Esophagus muscularis mucosa (tissue), 4 donors: ENCODE measurements at places on chromosomes 3 and 15. TPM values are rescaled to one million over a fixed set of nuclear protein-coding genes. Genes with fewer than 3 reads are reported as not detected.

VIPR1 gene
- 6.6 TPM for total RNA-seq

PPP2R3A gene
- 19.4 TPM for total RNA-seq

SUSD5 gene
- 1.5 TPM for total RNA-seq

GOLGA8S gene
- 0.17 TPM for total RNA-seq

CFAP161 gene
- total RNA-seq = 0.71 TPM

SEMA5B gene
- 1.6 TPM for total RNA-seq

SHF gene
- 15.4 TPM for total RNA-seq

CA12 gene
- total RNA-seq = 8.7 TPM

CAMKV gene
- not detected for total RNA-seq

PLD1 gene
- total RNA-seq = 21.1 TPM

PFKFB4 gene
- total RNA-seq = 1.9 TPM

ADAMTSL3 gene
- 20.0 TPM for total RNA-seq

IGDCC3 gene
- not detected for total RNA-seq

PPP1R14D gene
- not detected for total RNA-seq

TRIM69 gene
- total RNA-seq = 20.3 TPM

EMC7 gene
- total RNA-seq = 44.3 TPM

C15orf62 gene
- total RNA-seq = not detected

HES1 gene
- 27.3 TPM for total RNA-seq

ACKR4 gene
- total RNA-seq = 2.2 TPM

SYNPR gene
- total RNA-seq = 0.58 TPM

AADACL2 gene
- not detected for total RNA-seq

TFG gene
- total RNA-seq = 63.2 TPM

SOX14 gene
- not detected for total RNA-seq

CCNB2 gene
- total RNA-seq = not detected

ARGFX gene
- total RNA-seq = not detected

MUC4 gene
- 0.63 TPM for total RNA-seq

ZNF80 gene
- not detected for total RNA-seq

LMOD3 gene
- total RNA-seq = 0.84 TPM

CCR9 gene
- 0.17 TPM for total RNA-seq

SLC2A2 gene
- total RNA-seq = not detected

WDR93 gene
- not detected for total RNA-seq

GNAT1 gene
- not detected for total RNA-seq

SFMBT1 gene
- 22.4 TPM for total RNA-seq

WNT7A gene
- not detected for total RNA-seq

TRH gene
- total RNA-seq = not detected

PRSS50 gene
- total RNA-seq = not detected

SETD2 gene
- 61.2 TPM for total RNA-seq

FHIT gene
- total RNA-seq = 6.1 TPM

XCR1 gene
- not detected for total RNA-seq

LCMT2 gene
- 9.3 TPM for total RNA-seq

FAM131A gene
- 55.8 TPM for total RNA-seq

PLIN1 gene
- total RNA-seq = 5.8 TPM

CLDN16 gene
- total RNA-seq = not detected

TMEM41A gene
- 9.6 TPM for total RNA-seq

SERPINI2 gene
- 0.32 TPM for total RNA-seq

THPO gene
- 0.45 TPM for total RNA-seq

IL17RB gene
- 0.63 TPM for total RNA-seq

NEK10 gene
- total RNA-seq = 0.58 TPM

EHHADH gene
- 4.7 TPM for total RNA-seq

STT3B gene
- 68.4 TPM for total RNA-seq
